ENCODE measurements at places on chromosomes 3 and 15. TPM values are rescaled to one million over a fixed set of nuclear protein-coding genes. Genes with fewer than 3 reads are reported as not detected.

GRCh38 chr3:177724020-177724638 lies 526.8 kb upstream of the TBL1XR1 start:
- no peak for ATAC-seq

DNA sequence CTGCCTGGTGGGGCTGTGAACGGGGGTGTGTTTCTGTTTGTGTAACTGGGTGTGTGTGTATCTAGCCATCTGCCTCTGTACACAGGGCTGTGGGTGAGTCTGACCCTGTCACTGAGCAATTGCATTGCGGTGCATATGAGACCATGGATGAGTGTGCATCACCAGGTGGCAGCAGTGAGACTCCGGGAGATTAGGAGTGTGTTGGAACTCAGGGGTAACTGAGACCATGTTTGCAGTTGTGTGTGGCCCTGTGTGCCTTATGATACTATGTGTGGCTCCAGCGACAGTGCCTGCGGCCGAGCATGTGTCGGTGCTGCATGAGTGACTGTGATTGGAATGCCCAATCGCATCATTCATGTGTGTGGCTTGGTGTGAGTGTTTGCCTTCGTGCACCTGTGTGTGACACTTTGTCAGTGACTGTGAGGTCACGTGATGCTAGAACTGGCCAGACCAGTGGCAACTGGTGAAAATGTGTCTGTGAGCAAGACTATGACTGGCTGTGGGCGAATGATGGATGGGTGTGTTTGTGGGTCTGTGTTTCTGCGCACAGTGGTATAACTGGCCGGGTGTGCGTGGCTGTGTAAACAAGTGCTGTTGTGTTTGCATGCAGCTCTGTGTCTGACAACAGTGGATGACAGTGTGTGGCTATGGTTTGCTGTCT lies 14.0 kb downstream of the VILL start:
- peak; percentile 78 for ATAC-seq

- ATAC-seq: no peak
Observed at GRCh38 chr15:52378746-52379394, 83.3 kb upstream of the MYO5C start.

DNA sequence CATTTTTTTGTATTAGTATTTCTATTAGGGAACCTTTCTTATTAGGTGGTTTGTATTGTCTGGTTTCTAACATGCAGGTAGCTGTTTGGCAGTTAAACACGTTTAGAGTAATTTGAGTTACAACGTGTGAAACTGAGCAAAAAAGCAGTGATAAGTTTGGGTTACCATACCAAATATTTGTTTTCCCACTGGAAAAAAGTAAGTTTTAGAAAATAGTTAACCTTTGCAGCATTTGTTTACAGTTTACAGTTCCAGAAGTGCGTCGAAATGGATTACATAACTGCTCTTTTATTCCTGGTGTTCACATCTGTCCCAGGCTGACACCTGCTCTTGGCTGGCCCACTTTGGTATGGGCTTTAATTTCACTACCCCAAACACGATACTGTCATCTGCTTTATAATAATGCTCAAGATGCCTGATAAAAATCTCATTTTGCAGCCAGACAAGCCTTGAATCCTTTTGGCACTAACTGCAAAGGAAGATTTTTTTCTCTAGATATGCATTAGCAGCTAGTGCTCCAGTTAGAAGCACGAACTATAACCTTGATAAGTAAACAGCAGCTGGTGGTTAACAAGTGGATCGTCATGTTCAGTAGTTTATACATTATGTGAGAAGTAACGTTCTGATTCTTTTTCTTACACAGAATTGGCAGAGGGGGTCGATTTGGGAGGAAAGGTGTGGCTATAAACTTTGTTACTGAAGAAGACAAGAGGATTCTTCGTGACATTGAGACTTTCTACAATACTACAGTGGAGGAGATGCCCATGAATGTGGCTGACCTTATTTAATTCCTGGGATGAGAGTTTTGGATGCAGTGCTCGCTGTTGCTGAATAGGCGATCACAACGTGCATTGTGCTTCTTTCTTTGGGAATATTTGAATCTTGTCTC lies 5.3 kb downstream of the EIF4A2 start:
- ATAC-seq: no peak

The TIMP4 gene
- total RNA-seq: not detected

The GOLGA8A gene
- total RNA-seq: 102 TPM
